ENCODE measurements at places on chromosomes 5 and 9.
A peak's percentile ranks its signal among the peaks of the same experiment; 100 is the strongest.

DNA sequence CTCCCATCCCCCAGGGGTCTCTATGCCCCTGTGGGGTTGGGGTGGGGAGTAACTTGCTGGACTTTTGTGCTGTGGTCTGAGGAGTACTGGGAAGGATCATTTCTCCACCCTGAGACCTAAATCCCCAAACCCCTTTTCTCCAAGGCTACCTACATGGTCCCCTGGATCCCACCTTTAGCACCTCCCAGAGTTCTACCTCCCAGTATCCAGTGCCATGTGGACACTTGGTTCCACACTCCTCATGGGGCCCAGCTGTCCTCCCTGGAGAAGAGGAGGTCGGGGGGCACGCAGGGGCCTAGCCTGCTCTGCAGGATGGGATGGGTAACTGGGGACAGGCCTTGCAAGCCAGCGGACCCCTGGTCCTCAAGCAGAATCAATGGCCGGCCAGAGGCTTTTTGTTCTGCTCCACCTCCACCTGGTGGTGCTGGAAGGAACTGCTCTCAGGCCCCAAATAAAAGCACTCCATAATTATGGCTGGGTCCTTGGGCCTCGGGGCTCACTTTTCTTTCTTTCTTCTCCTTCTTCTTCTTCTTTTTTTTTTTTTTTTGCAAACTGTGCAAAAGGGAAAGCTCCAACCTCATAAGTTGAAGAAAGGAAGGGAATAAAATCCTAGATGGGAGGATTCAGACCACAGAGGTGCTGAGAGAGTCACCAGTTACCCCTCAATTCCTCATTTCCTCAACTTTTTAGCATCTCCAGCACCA, 68.4 kb downstream of the PSD2 start:
- peak; percentile 30 for DNase-seq

GRCh38 chr5:56681346-56681745, 134.0 kb upstream of the MAP3K1 start:
- no peak for DNase-seq

DNA sequence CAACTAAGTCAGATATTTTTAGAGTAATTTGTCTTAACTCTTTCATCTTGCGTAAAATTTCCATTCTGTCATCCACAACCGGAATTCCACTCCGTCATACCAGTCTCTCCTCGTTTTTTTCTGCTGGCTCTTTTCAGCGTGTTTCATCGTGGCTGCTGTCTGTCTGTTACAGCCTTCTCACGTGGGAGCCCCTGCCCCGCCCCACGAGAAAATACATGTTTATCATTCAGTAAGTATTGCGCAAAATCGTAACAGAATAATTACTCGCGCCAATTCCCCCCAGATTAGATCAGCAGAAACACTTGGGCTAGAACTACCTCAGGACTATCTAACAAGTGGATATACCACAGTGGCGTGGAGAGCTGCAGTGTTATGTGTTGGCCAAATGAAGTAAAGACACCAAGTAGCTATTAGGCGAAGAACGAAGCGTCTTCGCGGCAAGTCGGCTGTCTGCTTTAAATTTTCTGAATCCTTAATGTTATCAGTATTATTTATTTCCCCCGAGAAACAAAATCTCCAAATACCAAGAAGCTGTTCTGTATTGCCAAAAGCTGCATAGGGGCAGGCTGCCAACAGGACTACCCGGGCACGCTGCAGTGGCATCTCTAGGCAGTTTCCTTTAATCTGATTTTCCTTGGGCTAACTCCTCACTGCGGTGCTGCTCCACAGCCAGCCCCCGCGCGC, 566 bp upstream of the FOCAD start:
- DNase-seq: no peak

DNA sequence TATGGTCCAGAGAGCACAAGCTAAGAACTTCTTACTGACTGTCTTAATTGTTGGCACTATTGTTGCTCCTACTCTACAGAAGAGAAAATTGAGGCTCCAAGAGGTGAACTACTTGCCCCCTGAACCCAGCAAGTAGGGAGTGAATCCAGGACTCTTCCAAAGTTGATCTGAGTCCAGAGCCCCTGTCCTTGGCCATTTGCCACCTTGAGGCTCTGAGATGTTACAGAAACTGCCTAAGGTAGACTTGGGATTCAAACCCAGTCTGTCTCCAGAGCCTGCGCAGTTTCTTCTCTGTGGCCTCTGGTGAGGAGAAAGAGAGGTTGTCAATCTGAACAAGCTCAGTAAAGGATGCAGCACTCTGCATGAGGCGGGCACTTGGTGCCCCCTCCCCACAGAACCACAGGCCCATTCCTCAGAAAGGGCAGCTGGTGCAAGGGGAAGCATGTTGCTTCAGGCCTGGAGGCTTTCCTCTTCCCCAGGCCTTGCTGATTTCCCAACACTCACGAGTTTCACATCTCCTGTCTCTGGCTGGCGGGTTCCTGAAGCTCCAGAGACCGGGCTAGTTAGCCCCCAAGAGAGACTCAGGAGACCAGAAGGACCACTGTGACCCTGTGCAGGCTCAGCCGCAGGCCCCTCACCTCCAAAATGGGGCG, 2.9 kb upstream of the LCP2 start:
- DNase-seq: no peak

GRCh38 chr5:98320343-98320742, 453.1 kb upstream of the RGMB start:
- DNase-seq: no peak

DNA sequence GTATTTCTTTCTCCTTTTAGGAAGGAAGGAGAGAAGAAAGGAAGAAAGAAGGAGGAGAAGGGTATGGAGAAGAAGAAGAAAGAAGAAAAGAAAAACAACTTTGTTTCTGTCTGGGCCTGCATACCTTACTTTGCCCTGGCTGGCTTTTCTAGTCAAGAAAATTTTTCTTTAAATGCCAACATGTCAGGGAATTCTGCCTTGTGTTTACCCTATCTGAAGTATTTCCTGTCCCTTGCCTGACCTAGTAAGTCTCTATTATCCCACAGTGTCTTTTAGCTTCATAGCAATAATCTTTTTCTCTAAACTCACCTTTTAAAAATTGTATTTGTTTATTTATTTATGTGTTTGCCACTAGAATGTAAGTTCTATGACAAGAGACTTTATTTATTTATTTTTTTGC, 1864.1 kb downstream of the EFNA5 start:
- DNase-seq: no peak

- no peak for DNase-seq
Measured at GRCh38 chr5:55572020-55572419, 37.3 kb upstream of the PLPP1 start.

DNA sequence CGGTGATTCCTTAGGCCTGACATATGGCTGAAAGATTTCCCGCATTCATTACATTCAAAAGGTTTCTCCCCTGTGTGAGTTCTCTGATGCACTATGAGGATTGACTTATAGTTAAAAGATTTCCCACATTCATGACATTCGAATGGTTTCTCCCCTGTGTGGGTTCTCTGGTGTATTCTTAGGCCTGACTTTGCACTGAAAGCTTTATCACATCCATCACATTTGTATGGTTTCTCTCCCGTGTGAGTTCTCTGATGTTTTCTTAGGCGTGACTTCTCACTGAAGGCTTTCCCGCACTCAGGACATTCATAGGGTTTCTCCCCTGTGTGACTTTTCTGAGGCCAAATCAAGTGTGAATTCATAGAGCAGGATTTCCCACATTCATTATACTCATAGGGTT, 35.8 kb downstream of the ZNF782 start:
- DNase-seq: peak; percentile 1

- DNase-seq: no peak
Measured at GRCh38 chr9:13975611-13976290, 338.2 kb downstream of the NFIB start.

GRCh38 chr5:172038167-172038566, 31.7 kb upstream of the FBXW11 start:
- DNase-seq: no peak

DNA sequence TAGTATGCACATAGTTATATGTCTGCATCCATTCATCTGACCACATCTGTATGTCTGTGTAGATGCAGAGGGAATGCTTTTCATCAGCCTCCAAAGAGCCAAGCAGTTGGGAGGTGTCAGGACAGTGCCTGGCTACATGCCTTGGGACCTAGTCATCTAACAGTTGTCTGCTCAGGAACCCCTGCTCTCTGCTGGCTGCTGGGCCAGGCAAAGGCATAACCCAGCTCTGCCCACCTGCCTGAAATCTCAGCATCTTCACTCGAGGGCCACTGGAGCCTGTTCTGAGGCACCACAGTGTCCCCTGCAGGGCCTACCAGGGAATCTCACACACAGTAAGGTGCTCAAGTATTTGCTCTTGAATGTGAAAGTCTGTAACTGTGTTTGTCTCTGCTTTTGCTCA, 3.7 kb downstream of the C9orf50 start:
- DNase-seq: no peak

DNA sequence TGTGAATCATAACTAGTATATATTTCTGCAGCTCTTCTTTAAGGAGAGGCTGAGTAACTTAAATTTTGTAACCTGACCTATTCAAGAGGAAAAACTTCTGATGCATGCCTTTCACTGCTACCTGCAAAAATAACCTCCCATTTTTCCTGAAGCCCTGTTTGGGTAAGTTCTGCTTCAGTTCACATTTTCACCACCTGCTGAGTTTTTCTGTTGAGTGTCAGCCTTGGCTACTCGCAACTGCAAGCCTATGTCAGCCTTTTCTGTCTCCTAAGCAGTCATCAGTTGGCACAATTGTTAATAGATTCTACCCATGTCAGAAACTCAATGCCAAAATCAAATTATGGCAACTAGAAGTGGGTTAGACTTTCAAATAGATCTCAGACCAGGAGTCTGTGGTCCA, 8.2 kb upstream of the TNFAIP8 start:
- DNase-seq: no peak

- no peak for DNase-seq
Measured at GRCh38 chr5:172705576-172706084, 64.6 kb downstream of the NEURL1B start.

DNA sequence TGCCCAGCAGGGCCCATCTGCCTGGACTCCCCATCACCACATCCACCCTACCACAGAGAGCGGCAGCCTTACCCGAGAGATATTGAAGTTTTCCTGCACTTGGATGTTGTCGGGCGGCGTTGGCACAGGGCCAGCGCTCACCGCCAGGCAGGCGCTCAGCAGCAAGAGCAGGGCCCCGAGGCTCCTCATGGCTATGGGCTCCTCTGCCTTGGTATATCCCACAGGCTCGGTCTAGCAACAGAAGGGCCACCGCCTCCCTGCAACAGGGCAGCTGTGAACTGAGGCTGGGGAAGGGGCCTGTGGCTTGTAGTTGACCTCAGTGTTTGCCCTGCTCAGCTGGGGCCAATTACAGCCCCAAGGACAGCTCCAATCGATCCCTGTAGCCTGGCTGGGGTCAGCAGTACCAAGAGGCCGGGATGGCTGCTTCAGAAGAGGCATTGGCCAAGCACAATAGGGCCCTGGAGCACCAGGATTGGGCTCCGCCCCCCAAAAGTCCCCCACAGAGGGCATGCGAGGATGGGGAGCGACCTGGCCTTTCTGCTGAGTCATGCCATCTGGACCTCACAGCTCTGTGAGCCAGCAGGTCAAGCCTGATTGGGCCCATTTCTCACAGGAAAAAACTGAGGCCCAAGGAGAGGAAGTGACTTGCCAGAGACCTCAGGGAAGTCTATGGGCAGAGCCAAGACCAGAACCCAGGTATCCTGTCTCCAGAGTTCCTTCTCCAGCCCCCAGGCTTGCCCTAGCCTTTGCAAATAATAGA, at the start of gene AMBP:
Gene AMBP (minus strand): TSS at position 280 of the 760 bp plus-strand sequence. CDS start 91 bp downstream, at position 189.
- DNase-seq: no peak

DNA sequence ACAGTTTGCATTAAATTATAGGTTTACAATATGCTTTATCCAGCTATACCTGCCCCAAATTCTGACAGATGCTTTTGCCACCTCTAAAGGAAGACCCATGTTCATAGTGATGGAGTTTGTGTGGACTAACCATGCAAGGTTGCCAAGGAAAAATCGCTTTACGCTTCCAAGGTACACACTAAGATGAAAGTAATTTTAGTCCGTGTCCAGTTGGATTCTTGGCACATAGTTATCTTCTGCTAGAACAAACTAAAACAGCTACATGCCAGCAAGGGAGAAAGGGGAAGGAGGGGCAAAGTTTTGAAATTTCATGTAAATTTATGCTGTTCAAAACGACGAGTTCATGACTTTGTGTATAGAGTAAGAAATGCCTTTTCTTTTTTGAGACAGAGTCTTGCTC, 41.0 kb downstream of the FXN start:
- no peak for DNase-seq

GRCh38 chr9:70170151-70170790, 88.5 kb upstream of the SMC5 start:
- no peak for DNase-seq

- no peak for DNase-seq
Measured at GRCh38 chr9:123568691-123569688, 213.0 kb downstream of the CRB2 start.

- DNase-seq: no peak
Measured at GRCh38 chr5:88997937-88998336, 115.0 kb upstream of the MEF2C start.

DNA sequence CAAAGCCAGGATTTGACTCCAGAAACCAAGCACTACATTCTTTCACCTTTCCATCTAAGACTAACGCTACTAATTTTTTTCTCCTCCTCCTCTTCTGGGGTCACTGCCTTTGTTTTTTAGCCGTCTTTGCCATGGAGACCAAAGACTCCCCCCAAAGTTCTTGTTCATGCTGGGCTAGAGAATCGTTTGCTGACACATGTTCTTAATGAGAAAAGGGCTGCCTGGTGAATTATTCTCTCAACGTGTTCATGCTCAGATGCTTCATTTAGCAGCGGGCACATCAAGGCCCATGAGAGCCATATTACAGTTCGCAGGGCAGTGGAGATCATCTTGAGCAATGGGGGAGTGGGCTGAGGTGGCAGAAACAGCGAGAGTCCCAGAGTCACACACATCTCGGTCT, 134.9 kb downstream of the SLIT3 start:
- DNase-seq: no peak

DNA sequence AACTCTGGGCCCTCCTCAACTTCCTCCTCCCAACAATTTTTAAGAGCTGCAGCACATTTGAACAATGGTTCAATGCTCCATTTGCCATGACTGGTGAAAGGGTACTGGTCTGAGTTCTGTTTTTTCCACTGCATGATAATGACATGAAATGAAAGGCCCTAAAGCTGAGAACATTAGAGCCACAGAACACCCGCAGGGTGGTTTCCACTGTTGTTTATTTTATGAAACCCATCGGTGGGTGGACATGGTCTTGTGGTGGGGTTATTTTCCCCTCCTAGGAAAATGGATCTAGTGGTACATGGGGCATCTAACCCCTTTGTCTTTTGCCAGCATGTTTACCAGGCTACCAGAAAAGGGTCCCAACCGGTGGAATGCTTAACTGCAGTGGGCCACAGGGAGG, 71.8 kb downstream of the SMARCA2 start:
- DNase-seq: no peak

- DNase-seq: no peak
Measured at GRCh38 chr5:153437251-153437650, 53.2 kb upstream of the GRIA1 start.

GRCh38 chr5:139667001-139667729, 19.0 kb downstream of the CXXC5 start:
- DNase-seq: no peak

GRCh38 chr5:149776361-149777305, 46.5 kb downstream of the PPARGC1B start:
- no peak for DNase-seq

DNA sequence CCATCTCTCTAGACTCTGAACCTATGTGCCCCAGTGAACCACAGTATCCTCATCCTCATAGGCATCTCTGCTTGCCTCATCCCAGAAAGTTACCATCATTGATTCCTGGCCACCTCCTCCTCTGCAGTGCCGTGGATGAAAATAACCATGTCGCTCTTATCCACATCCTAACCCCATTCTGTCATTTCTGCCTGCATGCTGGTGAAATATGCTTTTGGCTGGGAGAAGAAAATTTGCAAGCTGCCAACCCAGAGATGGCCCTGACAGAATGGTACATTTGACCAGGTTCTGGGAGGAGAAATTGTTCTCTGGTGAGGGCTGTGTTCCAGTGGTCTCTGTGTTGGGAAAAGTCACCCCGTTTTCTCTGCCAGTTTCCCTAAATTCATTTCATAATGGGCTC, 149.7 kb downstream of the NMUR2 start:
- no peak for DNase-seq

Measured in T-helper 2 cell (primary cell).